ENCODE measurements at places on chromosomes 12 and 14.

GRCh38 chr12:13247596-13247995 is 51.1 kb downstream of the EMP1 start:
- DNase-seq, result no peak

GRCh38 chr12:59268295-59268809 is 327.5 kb upstream of the SLC16A7 start:
- DNase-seq, result no peak

GRCh38 chr12:105425254-105426174 is 95.0 kb downstream of the C12orf75 start:
- no peak for DNase-seq

GRCh38 chr14:98223106-98223505 is 1048.9 kb downstream of the BCL11B start:
- DNase-seq, result no peak

DNA sequence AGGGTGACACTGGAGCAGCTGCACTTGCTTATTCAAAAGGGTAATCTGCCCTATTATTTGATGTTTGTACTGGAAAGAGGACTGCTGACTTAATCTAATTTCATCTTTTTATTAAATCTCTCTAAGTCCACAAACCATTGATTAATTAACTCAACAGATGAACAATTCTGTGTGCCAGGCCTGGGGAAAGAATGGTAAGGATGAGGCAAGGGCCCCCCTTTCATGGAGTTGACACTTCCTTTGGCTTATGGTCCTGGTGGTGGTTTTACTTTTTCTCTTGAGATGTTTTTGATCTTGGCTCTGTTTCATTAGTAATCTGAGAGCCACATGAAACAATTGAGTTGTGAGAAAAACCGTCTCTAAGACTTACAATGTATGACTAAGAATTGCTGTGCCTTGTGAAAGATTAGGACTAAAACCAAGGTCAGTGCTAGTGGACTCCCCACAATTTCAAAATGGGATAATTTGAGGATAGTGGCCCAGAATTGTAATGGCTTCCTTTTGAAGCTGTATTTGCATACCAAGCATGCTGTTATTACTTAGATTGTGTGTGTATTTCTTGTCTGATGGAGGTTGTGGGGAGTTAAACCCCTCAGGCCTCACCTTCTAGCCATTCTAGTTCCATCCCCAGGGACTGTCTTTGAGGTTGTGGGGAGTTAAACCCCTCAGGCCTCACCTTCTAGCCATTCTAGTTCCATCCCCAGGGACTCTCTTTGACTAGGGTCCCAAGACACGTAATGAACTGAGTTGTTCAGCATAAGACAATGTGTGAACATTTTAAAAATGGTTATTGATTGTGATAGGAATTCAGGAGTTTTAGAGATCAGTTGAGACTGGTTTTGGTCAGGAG is 52.5 kb upstream of the EVL start:
- no peak for DNase-seq

GRCh38 chr14:77590845-77591485 is 25.5 kb downstream of the SPTLC2 start:
- no peak for DNase-seq

GRCh38 chr12:114499338-114499737 is 93.4 kb upstream of the TBX5 start:
- DNase-seq, result no peak
